ENCODE measurements at places on chromosomes 3 and 15. TPM values are rescaled to one million over a fixed set of nuclear protein-coding genes. Genes with fewer than 3 reads are reported as not detected.

- peak overlapping the region; percentile 26 for H3K27ac ChIP-seq
- H3K4me3 ChIP-seq: no peak overlapping the region
- H3K36me3 ChIP-seq: no peaks in the 10 kb centered on the region
- DNase-seq: no peak
- no peaks in the 10 kb centered on the region for H3K27me3 ChIP-seq
Measured at GRCh38 chr15:42053010-42053409, 32.2 kb upstream of the PLA2G4E start.

DNA sequence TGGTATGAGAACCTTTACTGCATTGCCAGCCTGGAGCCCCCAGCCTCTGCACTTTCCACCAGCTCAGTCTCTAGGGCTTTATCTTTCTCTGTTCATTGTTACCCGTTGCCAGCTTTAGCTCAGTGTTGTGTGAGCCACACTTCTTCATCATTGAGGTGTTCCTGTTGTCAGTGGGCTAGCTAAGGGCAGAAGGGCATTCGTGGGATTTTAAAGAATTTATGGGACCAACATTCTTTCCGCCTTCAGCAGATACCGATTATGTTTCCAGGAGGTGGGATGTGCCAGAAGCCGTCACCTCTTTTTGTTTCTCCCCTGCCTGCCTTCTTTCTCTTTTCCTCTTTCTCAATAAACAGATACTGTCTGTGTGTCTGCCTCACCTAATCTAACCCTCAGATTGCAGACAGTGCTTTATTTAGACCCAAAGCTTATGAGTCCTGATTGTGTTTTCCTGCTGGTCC is 64.5 kb downstream of the PGPEP1L start:
- peaks cover 15% of the 10 kb centered on the region for H3K4me1 ChIP-seq
- no peaks in the 10 kb centered on the region for H3K36me3 ChIP-seq
- DNase-seq: no peak
- H3K27me3 ChIP-seq: no peaks in the 10 kb centered on the region
- no peak overlapping the region for H3K4me3 ChIP-seq
- peak overlapping the region; percentile 64 for H3K27ac ChIP-seq

BNC1 gene
- 0.27 TPM for total RNA-seq

DNA sequence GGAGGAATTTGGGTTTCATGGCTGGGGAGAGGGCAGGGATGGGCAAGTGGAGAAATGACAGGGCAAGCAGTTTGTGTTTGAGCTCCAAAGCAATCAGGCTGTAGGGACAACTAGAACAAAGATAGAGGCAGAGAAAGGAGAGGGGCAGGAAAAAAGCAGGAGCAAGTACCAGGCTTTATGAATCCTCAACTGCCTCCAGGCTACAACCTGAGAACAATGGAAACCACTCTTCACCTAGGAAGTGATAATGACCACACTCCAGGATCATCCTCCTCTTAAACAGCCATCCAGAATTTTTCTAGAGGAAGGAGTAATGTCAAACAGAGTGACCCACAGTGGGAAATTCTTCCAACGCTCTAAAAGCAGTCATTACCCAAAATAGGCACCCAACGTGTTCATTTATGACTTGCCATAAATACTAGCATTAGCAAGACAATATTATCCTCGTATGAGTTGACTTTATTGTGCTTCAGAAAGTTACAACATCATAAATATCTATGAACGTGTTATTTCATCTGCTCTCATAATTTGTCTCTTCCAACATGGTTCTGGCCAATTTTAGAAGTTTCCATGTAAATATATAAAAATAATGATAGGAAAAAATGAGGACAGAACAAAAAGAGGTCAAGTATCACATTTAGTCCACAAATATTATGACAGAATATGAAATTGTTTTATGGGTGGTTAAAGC is 50.5 kb downstream of the TNFAIP8L3 start:
- no peaks in the 10 kb centered on the region for H3K27me3 ChIP-seq
- no peak overlapping the region for H3K27ac ChIP-seq
- no peaks in the 10 kb centered on the region for H3K36me3 ChIP-seq

DNA sequence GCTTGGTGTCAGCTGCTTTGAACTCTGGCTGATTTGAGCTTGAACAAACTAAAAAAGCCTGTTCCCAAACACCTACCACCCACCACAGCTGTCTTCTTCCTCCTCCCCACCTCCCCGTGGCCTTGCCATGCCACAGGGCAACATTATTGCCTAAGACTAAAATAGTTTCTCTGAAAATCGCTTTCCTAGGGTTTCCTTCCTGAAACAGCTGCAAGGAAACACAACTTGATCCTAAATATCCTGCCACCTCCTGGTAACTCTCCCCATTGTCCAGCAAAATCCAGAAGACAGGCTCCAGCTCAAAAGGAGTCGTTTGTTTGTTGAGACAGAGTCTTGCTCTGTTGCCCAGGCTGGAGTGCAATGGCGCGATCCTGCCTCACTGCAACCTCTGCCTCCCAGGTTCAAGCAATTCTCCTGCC is 193.9 kb upstream of the TPM1 start:
- H3K36me3 ChIP-seq: no peaks in the 10 kb centered on the region
- H3K27me3 ChIP-seq: no peaks in the 10 kb centered on the region
- no peak for DNase-seq
- H3K27ac ChIP-seq: no peak overlapping the region
- H3K4me1 ChIP-seq: no peaks in the 10 kb centered on the region

DNA sequence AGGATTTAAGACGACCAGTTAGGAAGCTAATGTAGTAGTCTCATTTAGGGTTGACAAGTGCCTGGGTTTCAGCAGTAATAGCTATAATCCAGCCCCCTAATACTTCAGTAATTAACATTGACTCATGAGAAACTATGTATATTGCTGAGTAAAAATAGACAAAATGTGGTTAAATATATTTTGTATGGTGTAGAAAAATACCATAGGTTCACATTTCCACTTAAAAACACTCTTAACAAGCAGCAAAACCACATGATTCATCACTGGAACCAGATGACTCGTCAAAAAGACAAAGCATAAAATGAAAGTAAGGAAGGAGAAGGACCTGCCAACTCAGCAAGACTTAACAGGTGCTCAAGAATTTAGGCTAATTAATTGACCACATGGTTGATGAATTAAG is 288.9 kb downstream of the EFHB start:
- no peak overlapping the region for H3K4me3 ChIP-seq
- no peak overlapping the region for H3K27ac ChIP-seq
- no peak for DNase-seq
- no peaks in the 10 kb centered on the region for H3K36me3 ChIP-seq
- no peaks in the 10 kb centered on the region for H3K4me1 ChIP-seq
